ENCODE measurements at places on chromosomes 1 and 21.

DNA sequence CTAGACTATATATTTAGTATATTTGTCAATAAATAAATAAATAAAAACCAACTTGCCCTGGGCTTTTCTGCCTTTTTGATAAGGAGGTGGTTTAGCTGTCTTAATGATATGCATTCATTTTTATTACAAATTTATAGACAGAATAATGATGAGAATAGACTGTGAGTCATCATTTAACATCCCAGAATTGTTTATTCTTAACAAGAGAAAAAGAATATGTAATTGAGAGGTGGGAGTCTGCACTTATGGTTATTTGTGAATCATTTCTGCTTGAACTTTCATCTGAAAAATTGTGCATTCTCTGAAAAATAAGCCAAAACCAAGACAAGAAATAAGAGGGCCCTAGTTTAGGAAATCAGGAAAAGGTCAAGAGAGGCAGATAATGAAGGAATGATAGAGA lies 326.2 kb downstream of the COL11A1 start:
- DNase-seq = no peak

DNA sequence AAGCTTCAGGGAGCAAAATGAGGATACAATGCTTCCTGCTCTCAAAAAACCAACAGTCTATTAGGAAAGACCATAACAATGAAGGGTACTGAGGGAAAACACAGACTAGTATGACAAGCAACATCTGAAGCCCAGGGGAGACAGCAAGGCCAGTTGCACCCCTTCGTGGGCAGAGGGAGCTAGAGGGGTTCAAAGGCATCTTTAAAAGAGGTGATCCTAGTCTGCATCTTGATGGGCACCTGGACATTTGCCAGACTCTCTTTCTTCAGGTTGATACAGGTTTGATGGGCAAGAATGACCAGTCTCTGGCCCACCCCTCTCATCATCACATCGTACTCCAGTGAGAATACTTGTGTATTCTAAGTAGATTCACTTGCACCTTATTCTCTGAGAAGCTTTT lies 177.7 kb downstream of the VAV3 start:
- DNase-seq = no peak

- no peak for DNase-seq
Measured at GRCh38 chr1:28519946-28520725, 14.3 kb downstream of the RCC1 start.

GRCh38 chr1:31625561-31626222 lies 8.2 kb downstream of the HCRTR1 start:
- no peak for DNase-seq

DNA sequence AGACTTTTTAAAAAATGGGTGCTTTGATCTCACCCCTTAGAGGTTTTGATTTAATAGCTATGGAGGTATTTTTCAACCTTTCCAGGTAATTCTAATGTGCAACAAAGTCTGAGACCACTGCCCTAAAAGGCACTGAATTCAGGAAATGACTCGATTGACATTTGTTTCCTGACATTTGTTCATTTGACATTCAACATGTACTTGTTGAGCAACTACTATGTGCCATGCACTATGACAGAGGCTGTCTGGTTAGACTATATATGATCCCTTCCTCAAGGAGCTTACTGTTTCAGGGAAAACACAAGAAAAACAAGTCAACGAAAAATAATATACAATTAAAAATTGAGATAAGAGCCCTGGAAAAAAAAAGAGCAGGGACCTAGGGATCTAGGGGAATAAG lies 25.6 kb upstream of the AVPR1B start:
- DNase-seq = no peak

GRCh38 chr1:54053745-54054437 lies 483 bp downstream of the TCEANC2 start:
- DNase-seq = no peak

DNA sequence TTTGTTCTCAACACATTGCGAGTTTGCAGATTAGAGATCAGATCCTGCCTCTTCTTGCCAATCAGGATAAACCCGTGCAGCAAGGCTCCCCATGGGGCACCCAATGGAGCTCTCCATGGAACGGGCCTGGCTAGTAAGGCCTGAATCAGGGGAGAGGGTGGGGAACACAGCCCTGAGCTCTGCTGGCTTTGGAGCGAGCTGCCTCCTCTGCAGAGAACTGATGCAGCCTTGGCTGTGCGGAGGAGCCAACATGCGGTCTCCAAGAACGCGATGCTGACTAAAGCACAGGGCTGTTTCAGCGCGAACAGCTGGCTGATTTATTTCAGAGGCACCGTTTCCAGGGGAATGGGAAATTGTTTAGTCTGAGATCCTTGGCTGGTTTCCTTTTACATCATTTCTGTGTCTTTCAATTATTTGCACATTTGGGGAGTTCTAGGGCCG lies 139.7 kb downstream of the TSEN15 start:
- no peak for DNase-seq

DNA sequence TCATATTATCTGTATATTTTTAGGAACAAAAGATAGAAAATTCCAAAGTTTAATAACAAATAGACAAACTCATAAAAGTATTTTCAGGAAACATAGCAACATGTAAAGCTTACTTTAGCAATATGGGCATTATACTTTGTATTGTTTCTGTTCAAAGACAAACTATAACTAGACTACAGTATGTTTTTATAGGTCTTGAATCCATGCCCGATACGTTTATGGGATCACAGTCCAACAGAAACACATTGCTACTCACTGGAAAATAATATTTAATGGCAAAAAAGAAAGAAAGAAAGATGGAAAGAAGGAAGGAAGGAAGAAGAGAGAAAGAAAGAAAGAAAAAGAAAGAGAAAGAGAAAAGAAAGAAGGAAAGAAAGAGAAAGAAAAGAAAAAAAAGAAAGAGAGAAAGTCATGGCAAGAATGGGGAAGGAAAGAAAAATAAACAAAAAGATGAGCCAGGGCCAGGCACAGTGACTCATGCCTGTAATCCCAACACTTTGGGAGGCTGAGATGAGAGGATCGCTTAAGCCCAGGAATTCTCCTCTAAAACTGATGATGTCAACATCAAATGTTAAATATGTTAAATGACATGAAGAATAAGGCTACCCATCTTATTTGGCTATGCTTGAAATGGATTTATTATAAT lies 32.7 kb downstream of the TM2D1 start:
- no peak for DNase-seq

GRCh38 chr1:191101960-191102359 lies 624.3 kb upstream of the BRINP3 start:
- no peak for DNase-seq

DNA sequence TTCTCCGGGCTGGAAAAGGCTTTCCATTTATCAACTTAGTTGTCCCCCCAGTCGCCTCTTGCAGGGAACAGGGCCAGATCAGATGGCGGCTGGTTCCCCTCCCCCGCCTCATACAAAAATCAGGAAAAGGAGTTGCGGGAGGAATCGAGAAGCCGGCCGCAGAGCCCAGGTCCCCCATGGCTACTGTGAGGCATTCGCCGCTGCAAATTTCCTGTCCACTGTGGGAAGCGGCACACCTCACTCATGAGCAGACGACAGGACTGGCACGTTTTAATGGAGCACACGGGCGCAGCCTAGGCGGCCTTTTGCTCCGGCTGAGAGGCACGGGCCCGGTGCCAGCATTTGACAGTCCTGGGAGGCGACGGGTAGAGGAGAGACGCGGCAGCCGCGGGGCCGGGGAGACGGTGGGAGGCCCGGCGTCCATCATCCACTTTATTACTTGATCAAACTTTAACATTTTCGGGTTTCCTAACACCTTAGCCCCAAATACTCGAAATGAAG lies 1.1 kb downstream of the GNG4 start:
- DNase-seq = no peak

DNA sequence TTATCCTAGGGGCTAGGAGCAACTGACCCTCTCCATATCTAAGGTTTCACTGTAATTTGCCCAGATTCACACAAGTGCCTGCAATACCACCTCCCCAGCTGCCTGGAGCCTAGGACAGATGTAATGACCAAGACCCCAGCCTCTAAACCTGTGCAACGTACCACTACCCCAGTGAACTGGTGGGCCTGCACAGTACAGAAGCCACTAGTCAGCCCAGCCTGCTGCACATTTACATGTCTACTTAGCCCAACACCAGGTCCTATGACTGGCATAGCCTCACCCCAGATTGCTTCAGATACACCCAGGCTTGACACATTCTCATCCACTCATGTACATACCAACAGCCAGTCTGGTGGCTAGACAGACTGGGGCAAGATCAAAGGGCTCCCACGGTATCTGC lies 1336.6 kb downstream of the BRINP3 start:
- no peak for DNase-seq

DNA sequence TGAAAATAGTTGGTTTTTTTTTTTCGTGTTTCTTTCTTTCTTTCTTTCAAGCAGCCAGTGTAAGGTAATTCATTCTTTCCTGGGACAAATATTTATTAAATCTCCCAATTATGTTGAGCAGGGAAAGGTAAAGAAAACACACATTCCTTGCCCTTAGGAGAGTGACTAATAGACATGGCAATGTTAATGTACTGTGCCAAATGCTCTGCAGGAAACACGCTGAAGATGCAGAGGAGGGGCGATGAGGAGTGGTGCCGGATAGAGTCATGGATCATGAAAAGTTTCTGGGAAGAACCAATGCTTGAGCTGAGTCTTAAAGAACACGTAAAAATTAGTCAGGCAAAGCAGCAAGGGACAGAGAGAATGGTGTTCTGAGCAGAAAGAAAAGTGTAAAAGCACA lies 199.2 kb downstream of the DNM3 start:
- DNase-seq = no peak

DNA sequence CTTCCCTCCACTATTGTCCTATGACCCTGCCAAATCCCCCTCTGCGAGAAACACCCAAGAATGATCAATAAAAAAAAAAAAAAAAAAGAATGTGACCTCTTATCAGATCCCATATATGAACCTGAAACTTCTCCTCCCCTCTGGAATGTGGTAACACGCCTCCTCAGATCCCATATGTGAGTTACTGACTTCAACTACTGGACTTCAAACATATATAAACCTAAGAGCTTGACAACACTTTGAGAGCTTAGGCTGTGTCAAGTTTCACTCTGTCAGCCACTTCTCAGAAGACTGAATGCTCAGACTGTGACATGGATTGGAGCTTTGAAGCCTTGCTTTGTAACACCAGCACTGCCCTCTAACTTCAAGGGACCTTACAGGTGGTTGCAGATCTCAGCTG lies 148.4 kb downstream of the COP1 start:
- no peak for DNase-seq

DNA sequence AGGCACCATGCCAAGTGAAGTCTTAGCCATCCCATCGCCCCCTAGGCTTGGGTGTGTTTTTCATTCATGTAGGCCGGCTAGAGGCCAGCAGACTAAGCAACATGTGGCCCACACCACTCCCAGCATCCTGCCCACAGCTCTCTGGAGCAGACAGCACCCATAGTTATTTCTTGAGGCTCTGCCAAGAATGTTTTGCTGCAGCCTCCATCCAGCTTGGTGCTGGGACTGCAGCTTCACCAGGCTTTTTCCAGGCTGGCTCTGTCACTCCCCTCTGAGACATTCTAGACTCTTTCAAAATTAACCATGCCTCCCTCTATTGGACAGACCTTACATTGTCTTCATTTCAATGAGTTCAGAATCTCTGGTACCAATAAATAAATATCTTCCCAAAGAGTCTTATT lies 104.2 kb downstream of the DUSP10 start:
- no peak for DNase-seq

GRCh38 chr1:30133414-30134055 lies 589.9 kb downstream of the MATN1 start:
- DNase-seq = no peak

GRCh38 chr1:111275079-111275478 lies 15.6 kb upstream of the CHIA start:
- no peak for DNase-seq

DNA sequence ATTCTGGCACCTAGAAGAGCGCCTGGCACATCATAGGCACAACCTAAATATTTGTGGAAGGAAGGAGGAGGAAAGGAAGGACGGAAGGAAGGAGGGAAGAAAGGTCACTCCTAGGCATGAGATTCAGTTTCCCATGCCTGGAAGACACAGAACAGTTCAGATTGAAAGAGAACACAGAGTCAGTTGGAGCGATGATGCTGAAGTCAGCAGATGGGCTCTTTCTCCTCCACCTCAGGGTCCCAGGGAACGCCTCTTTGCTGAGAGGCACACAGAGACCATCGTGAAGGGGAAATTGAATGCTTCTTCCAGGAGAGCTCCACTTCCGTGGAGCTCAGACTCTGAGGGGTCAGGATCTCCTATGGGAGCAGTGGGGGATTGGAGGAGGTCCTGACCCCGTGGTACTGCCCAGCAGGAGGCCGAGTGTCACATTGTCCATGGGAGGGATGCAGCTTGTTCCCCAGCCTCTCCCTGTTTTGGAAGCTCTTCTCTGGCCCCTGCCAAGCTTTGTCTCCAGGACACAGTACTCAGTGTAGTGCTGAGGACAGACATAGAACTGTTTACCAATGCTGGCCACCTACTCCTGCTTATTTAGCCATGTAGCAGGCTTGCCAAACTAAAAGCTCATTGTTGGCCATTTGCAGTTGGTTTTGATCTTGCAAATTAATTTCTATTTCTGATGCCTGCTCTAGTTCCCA lies 2.4 kb downstream of the MYBPHL start:
- no peak for DNase-seq

GRCh38 chr1:198283222-198283621 lies 126.4 kb downstream of the NEK7 start:
- DNase-seq = no peak

DNA sequence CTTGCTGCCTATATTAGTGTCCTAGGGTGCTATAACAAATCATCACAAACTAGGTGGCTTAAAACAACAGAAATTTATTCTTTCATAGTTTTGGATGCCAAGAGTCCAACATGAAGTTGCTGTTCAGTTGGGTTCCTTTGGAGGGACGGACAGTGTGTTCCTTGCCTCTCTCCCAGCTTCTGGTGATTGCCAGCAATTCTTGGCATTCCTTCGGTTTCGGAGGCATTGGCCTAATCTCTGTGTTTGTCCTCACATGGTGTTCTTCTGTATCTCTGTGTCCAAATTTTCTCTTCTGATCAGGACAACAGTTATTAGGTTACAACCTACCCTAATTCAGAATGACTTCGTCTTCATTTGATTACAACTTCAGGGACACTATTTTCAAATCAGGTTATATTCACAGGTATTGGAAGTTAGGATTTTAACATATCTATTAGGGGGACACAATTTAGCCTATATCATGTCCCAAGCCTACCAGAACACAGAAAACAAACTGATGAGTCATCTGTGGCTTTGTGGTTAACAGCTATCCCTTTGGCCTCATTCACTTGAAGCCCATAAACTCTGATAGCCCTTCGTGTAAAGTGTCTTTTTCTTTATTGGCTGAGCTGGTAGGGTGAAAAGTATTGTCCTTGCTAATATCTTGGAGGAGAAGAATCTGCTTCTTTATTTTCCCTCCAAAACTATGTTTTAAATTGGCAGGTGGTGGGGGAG lies 83.2 kb upstream of the PAPPA2 start:
- no peak for DNase-seq

DNA sequence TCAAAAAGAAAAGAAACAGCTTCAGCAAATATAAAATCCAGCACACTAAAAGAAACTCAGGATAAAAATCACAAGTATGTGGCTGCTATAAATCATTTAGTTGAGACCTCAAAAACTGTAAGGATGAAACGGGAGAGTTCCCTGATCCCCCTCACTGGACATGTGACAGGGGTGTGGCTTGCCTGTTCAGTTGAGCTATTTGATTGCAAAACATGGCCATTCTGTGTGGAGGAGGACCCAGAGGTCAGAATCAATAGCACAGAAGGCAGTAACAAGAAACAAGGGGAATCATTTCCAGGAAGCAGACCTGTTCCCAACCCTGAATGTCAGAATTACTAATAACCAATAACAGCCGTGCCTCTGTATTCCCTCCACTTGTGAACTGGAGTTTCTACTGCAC lies 27.9 kb downstream of the RBM11 start:
- DNase-seq = no peak

All from stimulated activated CD4-positive, alpha-beta T cell treated with anti-CD3 and anti-CD28 coated beads, Interleukin-1b, Interleukin-23, amount 100 ng/mL, for 1 hour (primary cell).